ENCODE measurements at places on chromosomes 13 and 19.
A peak's percentile ranks its signal among the peaks of the same experiment; 100 is the strongest.

DNA sequence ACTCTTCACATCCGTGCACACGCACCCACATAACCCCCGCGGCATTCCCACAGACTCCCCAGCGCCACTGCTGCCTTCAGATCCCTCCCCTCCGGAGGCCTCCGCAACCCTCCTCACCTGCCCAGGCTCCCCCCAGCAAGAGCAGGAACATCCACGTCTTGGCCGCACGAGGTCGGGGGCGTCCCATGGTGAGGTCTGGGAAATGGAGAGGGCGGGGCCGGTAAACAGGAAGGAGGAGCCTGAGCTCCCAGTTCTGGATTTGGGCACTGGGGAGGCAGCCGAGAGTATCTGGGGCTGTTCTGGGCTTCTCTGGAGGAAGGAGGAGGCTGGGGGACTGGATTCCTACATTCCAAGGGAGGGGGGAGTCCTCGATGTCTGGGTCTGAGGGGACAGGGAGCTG, 423 bp downstream of the KLK8 start:
- DNase-seq: no peak

- DNase-seq: no peak
Observed at GRCh38 chr19:55546822-55547614, 1.7 kb upstream of the SBK3 start.

- no peak for DNase-seq
Observed at GRCh38 chr19:41430922-41431321, 3.7 kb upstream of the B3GNT8 start.

DNA sequence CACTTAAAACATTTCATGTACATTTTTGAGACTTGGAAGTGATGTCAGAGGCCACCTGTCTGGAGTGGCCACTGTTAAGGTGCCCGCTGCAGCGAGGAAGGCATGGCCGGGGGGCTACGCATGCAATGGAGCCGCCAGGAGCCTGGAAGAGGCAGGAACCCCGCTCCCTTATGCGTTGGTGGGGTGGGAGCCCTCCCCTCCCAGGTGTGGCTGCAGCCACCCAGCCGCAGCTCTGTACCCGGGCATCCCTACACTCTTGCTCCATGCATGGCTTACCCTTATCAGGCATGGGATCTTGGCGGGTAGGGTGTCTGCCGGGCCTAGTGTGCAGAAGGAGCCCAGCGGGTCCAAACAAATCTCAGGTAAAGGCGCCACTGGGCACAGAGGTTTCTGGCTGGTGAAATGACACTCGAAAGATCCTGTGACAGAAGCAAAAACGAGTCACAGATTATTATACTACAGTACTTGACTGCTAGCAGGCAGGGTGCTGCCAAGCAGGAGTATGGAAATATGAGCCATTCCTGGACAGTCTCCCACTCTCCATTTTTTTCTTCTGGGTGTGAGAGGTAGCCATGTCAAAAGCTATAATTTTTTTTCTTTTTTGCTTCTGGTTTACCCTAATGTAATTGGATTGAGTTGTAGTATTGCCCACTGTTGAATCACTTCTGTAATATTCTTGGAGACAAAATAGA, 1606.3 kb upstream of the MIR17HG start:
- no peak for DNase-seq

GRCh38 chr13:27088619-27089018, 83.0 kb downstream of the USP12 start:
- no peak for DNase-seq

GRCh38 chr19:34124828-34125227, 47.5 kb upstream of the LSM14A start:
- DNase-seq: no peak

GRCh38 chr19:56538761-56539263, at the start of gene ZFP28:
TSS of gene ZFP28 (plus strand) at chr19:56538948. CDS start at chr19:56539019, 71 bp downstream.
- no peak for DNase-seq

DNA sequence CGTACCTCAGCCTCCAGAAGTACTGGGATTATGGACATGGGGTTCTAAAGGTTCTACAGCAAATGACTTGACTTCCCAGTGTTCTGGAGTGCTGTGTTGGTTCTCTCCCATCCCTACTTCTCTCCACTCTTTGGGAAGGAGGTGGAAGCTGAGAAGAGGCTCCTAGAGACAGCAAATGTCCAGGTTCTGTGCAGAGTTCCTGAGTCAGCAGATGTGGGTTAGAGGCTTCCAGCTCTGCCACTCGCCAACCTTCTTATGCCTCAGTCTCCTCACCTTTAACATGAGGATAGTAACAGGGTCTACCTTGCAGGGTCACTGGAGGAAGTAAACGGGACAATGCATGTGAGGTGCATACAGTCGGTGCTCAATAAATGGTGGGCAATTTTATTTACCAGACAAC, 80.5 kb upstream of the VSTM2B start:
- DNase-seq: no peak

GRCh38 chr19:14432791-14433553, at the start of gene PKN1:
TSS of gene PKN1 (plus strand) at chr19:14433306. CDS start at chr19:14433522, 216 bp downstream.
- DNase-seq: no peak

DNA sequence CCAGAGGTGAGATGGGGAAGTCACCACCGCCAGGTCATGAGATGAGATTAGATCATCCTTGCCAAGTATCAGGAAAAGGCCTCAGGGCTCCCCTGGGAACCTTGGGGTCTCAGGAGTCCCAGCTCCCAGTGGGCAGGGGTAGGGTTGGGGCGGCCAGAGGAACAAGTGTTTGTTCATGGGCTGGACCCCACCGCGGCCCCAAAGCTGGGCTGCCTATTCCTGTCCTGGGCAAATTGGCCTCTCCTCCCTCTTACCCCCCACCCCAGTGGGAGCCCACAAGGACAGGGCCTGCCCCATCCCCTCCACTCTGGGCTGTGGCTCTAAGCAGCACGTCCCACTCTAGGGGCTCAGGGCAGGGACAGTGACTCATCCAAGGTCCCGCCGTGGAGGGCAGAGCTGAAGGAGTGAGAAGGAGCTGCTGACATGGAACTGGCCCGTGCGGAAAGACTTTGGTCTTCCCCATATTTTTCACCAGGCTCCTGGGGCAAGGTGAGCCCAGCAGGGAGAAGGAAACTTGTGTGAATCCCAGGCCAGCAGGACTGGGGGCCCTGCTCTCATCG, 4.0 kb upstream of the HCN2 start:
- DNase-seq: no peak

DNA sequence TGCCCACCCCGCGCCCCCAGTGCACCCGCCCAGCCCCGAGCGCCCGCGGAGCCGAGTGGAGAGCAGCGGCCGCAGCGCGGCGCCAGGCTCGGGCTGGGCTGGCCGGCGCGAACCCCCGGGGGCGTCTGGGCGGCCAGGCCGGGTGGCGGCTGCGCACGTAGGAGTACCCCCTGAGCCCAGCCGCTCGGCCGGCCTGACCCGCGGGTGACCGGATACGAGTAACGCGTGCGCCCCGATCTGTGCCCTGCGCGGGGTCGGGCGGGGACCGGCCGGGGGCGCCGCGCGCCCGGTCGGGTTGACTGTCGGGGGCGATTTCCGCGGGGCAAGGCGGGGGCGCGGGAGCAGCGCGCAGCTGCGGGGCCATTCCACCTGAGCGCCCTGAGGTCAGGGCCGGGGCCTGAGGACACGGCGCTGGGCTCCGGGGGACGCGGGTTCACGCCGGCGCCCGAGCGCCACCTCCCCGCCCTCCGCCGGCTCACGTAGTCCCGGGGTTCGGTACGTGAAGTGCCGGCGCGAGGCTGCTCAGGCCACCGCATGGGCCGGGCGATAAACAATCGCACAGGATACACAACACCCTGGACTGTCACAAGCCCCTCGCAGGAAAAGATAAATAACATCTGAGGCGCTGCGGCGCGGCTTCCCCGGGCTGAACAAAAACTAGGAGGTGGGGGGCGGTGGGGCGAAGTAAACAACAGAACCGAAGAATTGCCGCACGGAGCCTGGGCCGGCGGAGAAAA, 37.6 kb upstream of the FLT1 start:
- DNase-seq: no peak

DNA sequence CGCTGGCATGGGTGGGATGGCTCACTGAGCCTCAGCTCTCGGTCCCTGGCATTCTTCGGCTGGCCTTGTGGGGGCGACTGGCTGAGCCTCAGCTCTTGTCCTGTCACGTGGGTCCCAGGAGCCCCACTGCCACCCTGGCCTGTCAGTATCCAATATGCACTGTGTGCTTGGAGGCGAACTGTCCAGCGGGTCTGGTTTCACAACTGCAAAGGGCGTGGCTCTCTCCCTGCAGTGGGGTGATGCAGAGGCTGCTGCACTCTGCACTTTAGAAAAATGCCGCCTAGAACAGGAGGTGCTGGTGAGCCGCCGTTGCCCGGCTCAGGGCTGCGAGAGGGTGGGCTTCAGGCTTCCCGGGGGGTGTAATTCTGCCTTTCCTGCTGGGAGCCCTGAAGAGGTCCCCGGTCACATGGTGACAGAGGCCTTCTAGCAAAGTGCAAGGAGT, 17.0 kb upstream of the TMEM255B start:
- DNase-seq: peak; percentile 24

GRCh38 chr13:84563611-84564010, 681.3 kb upstream of the SLITRK1 start:
- DNase-seq: no peak

DNA sequence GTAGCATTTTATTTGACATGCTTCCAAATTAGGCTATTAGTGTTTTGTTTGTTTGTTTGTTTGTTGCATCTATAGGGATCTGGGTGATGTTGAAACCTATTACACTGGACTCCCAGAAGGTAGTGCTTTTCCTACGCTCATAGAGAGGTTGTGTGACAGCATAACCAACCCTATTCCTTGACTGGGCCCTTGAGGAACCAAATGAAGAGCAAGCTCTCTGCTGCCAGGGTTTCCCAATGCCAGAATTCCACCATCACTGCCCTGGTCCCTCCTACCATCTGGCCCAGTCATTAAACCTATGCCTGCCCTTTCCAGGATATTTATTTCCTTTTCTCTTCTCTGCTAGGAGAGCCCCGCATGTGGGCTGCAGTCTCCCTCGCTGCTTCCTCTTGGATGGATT, 210.6 kb downstream of the IRS2 start:
- no peak for DNase-seq

DNA sequence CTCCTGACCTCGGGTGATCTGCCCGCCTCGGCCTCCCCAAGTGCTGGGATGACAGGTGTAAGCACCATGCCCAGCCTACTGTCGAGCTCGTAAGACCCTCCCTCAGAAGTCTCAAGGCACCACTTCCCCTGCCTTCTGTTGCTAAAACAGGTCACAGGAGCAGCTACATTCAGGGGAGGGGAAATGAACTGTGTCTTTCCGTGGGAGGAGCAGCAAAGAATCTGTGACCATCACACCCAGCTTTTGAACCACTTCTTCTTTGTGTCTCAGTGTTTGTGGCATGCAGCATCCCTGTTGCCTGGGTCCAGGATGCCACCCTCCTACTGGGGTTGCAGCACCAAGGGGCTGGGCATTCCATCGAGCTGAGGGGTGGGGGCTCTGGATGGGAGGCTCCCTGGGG, 7.7 kb upstream of the CSNK1G2 start:
- no peak for DNase-seq

DNA sequence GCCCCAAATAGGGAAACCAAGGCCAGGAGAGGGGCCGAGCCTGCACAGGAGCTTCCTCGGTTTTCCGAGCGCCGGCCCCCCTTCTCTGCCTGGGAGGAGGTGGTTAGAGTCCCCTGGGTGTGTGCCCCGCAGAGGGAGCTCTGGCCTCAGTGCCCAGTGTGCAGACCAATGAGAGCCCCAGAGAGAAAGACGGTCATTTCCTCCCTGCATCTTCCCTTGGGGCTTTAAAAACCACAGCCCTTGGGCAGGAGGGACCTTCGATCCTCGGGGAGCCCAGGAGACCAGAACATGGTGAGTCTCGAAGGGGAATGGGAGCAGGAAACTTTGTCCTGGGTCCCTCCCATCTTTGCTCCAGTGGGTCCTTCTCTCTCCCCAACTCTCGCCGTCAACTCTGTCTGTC, at the start of gene C5AR1:
Gene C5AR1, plus strand, starts transcription at position 254 of the 400 bp plus-strand sequence. Its CDS starts 35 bp downstream, at position 289.
- no peak for DNase-seq

DNA sequence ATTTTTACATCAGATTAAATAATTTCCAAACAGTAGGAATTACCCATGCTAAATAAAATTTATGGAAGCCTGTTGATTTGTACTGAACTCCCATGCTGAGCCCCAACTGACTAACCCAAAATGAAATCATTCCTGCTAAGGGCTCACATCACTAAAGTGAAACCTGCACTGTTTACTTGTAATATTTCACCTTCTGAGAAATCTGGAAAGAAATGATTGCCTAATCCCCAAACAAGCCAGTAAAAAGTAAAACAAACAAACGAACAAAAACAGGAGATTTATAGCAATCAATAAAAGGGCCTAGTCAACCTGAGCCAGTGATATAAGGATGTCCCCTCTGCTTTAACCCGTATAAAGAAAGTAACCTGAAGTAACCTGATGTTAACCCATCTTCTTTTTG, 1599.8 kb downstream of the OLFM4 start:
- no peak for DNase-seq

All from retinal pigment epithelial cell (primary cell).